ENCODE measurements at places on chromosomes 6 and 20.
A peak's percentile ranks its signal among the peaks of the same experiment; 100 is the strongest.

GRCh38 chr6:163605385-163606097 lies 191.0 kb downstream of the QKI start:
- DNase-seq: no peak

DNA sequence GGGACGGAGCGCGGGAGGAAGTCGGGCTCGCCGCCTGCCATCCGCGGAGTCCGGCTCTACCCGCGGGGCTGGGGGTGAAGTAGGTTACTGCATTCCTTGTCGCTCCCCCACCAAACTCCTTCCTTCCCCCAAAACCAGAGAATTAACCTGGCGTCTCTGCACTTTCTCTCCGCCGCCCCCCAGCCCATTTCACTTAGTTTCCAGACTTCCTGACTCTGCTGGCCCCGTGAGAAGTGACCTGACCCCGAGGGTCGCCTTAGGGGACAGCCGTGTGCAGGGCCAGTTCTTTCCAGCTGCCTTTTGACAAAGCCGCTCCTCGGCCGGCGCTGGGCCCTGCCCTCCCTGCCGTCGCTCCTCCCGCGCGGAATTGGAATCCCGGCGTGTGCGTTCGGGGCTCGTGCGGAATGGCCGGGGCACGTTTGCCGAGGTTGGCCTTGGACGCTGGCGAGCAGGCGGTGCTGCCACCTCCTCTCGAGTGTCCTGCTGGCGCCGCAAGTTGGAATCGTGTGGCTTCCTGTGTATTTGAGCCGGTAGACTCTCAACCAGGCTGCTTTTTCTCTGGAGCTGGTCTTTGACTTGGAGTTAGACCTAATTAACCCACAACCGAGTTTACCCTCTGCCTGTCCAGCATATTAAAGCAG lies 650 bp downstream of the DCBLD1 start:
- no peak for DNase-seq

GRCh38 chr6:149696901-149697300 lies 21.0 kb downstream of the LATS1 start:
- no peak for DNase-seq

DNA sequence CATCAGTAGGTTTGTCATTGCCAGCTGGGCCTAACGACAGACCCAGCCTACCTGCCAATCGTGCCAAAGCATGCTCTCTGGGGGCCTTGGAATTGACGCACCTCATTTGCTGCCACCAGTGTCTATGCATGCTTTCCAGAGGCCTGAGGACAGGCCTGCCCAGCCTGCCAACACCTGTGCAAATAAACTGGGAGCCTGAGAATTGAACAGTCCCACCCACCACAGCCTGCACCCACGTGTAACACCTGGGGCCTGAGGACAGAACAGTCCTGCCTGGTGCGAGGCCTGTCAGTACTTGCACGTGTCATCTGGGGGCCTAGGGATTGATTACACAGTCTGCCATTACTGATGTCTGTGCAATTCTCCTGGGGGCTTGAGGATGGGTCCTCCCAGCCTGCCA lies 6.2 kb upstream of the RNF217 start:
- DNase-seq: no peak

DNA sequence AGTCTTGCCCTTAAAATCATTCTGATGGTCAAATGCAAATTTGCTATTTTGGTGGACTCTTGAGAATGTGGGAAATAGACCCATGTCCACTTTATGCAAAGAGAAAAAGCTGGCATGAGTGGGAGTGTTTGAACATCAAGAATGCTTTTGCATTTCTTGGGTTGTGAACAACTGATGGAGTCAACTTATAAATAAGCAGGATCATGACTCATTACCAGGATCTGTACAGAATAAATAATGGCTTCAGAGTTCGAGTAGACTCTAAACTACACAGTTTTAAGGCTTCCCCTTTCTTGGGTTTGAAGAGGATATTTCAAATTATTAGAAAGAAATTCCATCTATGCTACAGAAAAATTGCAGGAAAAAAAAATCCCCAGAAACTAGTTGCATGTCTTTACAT lies 195.5 kb downstream of the EYA4 start:
- no peak for DNase-seq

- no peak for DNase-seq
These were observed 126.9 kb upstream of the QKI start for GRCh38 chr6:163287626-163288025.

DNA sequence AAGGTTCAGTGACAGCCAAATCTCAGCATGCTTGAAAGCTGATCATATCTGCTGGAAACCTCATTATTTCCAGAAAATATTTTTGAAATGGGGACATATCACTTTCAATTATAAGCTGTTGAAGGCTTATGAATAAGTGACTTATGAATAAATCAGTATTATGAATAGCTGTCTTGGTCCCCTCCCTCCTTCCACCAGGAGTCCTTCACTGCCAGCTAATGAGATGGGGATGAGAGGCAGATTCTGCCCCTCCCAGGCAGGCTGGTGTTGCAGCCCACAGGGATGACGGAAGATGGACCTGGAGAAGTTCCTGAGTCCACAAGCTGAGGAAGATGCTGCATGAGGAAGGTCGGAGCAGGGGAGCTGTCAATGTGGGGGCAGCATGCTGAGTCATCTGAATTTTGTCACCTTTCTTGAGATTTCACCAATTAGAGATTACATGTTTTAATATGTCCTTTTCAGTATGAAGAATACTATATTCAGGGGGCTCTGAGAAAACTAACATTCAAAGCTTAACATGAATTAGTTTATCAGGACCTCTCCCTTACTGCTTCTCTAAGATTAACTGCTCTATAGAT lies 112.2 kb downstream of the DTNBP1 start:
- DNase-seq: no peak

DNA sequence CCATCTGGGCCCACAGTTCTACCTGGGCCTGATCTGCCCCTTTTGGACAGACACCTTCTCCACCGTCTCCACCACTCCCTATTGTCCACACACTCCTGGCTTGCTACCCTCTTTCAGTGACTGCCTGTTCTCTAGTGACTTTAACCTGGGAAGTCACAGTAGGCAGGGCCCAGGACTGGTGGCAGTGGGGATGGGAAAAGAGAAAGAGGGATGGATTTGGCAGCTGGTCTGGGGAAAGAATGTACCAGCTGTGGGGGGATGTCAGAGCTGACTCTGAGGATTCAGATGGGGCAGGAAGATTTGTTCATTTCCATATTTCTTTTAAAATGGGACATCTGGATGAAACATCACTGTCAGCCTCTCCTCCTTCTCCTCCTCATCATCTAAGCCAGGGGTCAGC lies 85.5 kb downstream of the SULF2 start:
- DNase-seq: no peak

GRCh38 chr20:44056010-44056698 lies 130.8 kb downstream of the JPH2 start:
- DNase-seq: peak; percentile 82

DNA sequence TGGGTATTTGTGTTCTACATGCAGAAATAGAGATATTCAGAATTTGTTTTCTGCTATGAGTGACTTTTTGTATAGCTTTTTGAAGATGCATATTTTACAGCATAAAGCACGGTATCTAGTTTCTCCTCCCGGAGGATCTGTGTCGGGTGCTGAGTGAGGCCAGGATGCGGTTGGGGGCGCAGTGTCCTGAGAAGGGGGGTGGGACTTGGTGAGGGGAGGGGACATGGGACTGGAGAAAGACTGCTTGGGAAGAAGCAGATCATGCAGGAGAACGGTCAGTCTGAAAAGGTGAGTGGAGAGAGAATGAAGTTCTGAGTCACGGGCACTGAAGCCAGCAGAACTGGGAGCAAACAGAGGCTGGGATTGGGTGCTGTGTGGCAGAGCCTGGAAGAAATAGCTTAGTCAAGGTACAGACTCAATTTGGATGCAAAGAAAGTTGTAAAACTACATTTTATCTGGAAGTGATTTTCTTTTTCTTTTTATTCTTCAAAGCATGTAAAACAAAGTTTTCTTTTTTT lies 44.0 kb downstream of the STX11 start:
- DNase-seq: no peak

- DNase-seq: no peak
These were observed 49.8 kb downstream of the MYB start for GRCh38 chr6:135230711-135231468.

GRCh38 chr20:2752567-2753460 lies 47.6 kb downstream of the CPXM1 start:
- peak; percentile 58 for DNase-seq

GRCh38 chr6:138815221-138815620 lies 19.3 kb downstream of the ECT2L start:
- no peak for DNase-seq

DNA sequence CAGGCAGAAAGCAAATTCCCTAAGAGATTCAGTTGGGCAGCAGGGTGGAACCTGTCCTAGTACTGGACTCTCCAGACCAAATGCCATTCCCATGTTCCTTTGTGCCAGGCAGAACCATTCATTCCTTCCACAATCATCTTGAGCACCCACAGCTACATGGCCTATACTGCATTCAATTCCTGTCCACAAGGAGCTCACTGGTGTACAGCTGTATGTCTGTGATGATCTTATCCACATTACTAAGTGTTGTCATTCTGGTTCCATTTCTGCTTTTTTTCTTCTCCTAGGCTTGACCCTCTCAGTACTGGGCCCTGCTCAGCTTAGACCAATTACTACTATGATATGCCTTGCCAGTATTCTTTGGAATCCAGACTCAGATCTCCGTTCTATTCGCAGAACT lies 27.5 kb downstream of the MAN1A1 start:
- DNase-seq: no peak
